ENCODE measurements at places on chromosomes 16 and 17. TPM values are rescaled to one million over a fixed set of nuclear protein-coding genes. Genes with fewer than 3 reads are reported as not detected.

- peak overlapping the region; percentile 84 for H3K27ac ChIP-seq
- peak; percentile 85 for DNase-seq
- H3K4me3 ChIP-seq = peak overlapping the region; percentile 78
- H3K36me3 ChIP-seq = peaks cover 23% of the 10 kb centered on the region
- no peaks in the 10 kb centered on the region for H3K27me3 ChIP-seq
These were observed 363 bp upstream of the MIF4GD start for GRCh38 chr17:75271233-75271954.

Gene PHOSPHO1
- not detected for total RNA-seq

Gene SEPTIN1
- total RNA-seq = 413 TPM

DNA sequence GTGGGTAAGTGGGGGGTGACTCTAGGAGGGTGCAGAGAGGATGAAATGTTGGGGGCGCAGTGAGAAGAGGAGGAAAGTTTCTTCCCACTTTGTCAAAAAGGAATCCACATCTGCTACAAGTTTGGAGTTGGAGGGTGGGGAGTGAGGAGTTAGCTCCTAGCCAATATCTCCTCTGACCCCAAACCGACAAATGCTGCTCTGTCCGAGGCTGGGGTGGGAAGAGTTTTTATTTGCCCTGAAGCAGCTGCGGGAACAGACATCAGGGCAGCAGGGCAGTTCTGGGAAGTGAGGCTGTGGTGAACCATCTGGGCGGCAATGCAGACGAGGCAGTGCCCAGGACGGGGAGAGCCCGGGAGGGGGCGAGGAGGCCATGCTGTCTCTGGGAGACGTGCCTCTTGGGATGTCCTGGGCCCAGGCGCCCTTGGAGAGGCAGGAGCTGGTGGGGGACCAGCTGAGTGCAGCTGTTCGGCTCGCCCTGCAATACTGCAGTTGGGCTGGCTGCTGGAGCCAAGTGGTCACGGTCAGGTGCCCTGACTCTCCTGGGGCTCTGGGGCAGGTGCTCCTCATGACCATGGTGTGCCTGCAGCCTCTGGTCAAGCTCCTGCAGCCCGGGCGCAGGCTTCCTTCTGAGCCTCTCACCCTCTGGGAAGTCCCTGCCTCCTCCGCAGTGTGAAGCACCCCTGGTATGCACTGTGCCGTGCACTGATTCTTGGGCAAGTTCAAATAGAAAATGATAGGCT lies 6.4 kb upstream of the SOCS3 start:
- peaks cover 5% of the 10 kb centered on the region for H3K27me3 ChIP-seq
- no peak overlapping the region for H3K4me3 ChIP-seq
- no peak overlapping the region for H3K27ac ChIP-seq
- peaks cover 12% of the 10 kb centered on the region for H3K4me1 ChIP-seq

DNA sequence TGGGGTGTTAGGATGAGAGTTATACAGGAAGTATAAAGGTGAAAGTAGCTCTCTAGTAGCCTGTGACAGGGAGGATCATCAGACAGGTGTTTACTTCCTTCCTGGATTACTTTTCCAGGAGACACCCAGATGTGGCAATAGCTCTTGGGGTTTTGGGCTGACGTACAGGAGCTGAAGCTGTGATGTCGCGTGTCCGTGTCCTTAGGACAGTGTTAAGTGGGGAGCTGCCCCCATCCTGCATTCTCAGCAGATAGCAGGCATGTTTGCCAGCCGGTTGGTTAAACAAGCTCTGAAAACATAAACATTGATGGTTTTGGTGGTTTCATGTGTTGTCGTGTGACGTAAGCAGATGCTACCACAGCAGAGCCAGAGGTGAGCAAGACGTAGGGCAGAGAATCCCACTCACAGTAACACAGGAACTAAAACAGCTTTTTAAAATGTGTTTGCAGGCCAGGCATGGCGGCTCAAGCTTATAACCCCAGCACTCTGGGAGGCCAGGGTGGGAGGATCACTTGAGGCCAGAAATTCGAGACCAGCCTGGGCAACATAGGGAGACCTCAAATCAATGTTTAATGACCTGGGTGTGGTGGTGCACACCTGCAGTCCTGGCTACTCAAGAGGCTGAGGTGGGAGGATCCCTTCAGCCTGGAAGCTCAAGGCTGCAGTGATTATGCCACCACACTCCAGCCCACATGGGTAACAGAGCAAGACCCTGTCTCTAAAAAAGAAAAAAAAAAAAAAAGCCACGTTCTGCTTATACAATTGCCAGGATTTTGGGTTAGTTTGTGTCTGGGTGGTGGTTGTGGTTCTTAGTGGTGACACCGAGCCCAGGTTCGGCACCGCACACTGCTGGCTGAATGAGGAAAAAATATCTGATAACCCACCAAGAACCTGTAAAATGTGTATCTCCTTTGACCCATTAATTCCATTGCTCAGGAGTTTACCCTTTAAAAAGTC lies 18.2 kb upstream of the IL17C start:
- peak overlapping the region; percentile 88 for H3K27ac ChIP-seq
- no peaks in the 10 kb centered on the region for H3K27me3 ChIP-seq
- H3K36me3 ChIP-seq = peaks cover 16% of the 10 kb centered on the region

Gene KRT20
- not detected for total RNA-seq

- peak; percentile 98 for DNase-seq
- H3K27me3 ChIP-seq = no peaks in the 10 kb centered on the region
These were observed 5.8 kb upstream of the C17orf99 start for GRCh38 chr17:78140169-78141051.

- no peaks in the 10 kb centered on the region for H3K27me3 ChIP-seq
- H3K4me3 ChIP-seq = no peak overlapping the region
- no peaks in the 10 kb centered on the region for H3K36me3 ChIP-seq
- peaks cover 6% of the 10 kb centered on the region for H3K4me1 ChIP-seq
- no peak overlapping the region for H3K27ac ChIP-seq
These were observed 364.4 kb downstream of the C16orf95 start for GRCh38 chr16:86952769-86953168.

- H3K27me3 ChIP-seq = peaks cover 4% of the 10 kb centered on the region
- H3K36me3 ChIP-seq = peaks cover 6% of the 10 kb centered on the region
- H3K4me1 ChIP-seq = peaks cover 22% of the 10 kb centered on the region
- no peak overlapping the region for H3K4me3 ChIP-seq
- no peak overlapping the region for H3K27ac ChIP-seq
These were observed 171.8 kb upstream of the TBX2 start for GRCh38 chr17:61227866-61228265.

DNA sequence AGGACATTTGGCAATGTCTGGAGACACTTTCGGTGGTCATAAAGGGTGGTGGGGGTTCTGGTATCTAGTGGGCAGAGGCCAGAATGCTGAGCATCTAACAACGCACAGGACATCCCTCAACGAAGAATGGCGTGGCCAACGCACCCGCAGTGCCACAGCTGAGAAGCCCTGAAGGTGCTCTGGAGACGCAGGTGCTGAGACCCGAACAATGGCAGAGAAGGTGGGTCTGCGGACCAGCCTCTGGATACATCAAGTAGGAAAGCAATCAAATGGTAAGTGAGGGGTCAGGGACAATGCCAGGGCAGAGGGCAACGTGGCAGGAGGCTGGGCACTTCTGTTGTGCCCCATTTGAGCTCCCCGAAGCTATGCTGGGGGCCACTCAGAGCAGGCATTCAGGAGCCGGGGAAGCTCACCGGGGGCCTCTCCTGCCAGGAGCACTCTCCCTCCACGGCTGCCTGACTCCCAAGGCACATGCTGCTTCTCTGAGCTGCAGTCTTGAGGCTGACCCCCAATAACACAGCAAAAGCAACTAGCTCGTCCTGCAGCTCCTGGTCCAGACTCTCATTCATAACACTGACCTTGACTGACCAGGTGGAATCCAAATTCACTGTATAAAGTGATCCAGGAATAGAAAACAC lies 26.0 kb downstream of the SPHK1 start:
- peaks cover 6% of the 10 kb centered on the region for H3K4me1 ChIP-seq
- H3K36me3 ChIP-seq = no peaks in the 10 kb centered on the region
- H3K4me3 ChIP-seq = no peak overlapping the region
- H3K27me3 ChIP-seq = no peaks in the 10 kb centered on the region
- DNase-seq = no peak

GRCh38 chr17:39591958-39592954 lies 15.5 kb downstream of the NEUROD2 start:
- H3K4me3 ChIP-seq = no peak overlapping the region
- peaks cover 51% of the 10 kb centered on the region for H3K27me3 ChIP-seq
- no peak overlapping the region for H3K27ac ChIP-seq
- H3K4me1 ChIP-seq = peaks cover 2% of the 10 kb centered on the region
- H3K36me3 ChIP-seq = no peaks in the 10 kb centered on the region

- peaks cover 2% of the 10 kb centered on the region for H3K36me3 ChIP-seq
- no peak overlapping the region for H3K27ac ChIP-seq
These were observed 32.4 kb downstream of the RNF43 start for GRCh38 chr17:58384897-58385296.

Gene FOXK2
- total RNA-seq = 63.2 TPM

DNA sequence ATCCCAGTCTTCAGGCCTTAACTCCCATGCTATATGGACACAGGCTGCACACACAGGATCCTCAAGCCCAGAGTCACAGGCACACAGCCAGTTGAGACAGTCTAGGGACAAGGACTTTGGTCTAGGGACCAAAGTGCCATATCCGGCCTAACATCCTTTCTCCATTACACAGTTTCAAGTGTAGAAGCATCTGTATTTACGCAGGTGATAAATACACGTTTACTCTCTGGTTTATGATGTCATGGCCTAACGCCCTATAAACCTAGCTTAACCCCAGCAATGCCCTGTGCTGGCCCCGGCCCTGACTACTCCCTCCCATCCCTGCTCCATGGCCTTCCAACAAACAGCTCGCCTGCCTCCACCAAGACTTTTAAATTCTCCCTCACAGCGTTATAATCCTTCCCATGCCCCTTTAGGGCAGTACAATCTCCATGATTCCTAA lies 17.1 kb downstream of the CUEDC1 start:
- H3K36me3 ChIP-seq = no peaks in the 10 kb centered on the region
- peaks cover 5% of the 10 kb centered on the region for H3K4me1 ChIP-seq
- DNase-seq = no peak
- no peak overlapping the region for H3K27ac ChIP-seq
- H3K27me3 ChIP-seq = peaks cover 21% of the 10 kb centered on the region
- H3K4me3 ChIP-seq = no peak overlapping the region

Gene ITGAD
- total RNA-seq = not detected

Gene CDRT15L2
- not detected for total RNA-seq

DNA sequence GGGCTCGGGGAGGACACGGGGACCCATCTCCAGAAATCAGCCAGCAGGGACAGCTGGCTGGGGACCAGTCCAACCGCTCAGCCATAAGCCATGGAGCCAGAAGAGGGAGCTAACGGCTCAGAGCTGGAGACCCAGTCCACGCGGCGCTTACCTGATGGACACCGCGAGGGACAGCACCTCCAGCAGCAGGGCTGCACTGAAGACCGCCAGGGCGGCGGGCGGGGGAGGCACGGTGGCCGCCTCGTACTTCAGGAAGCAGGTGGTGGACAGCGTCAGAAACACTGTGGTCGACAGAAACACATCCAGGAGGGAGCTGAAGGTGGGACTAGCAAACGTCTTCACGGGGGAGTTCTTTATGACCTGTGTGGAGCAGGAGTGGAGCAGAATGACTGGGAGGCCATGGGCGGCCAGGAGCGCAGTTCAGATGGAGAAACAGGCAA lies 102.6 kb upstream of the CREBBP start:
- peaks cover 6% of the 10 kb centered on the region for H3K4me1 ChIP-seq
- peak; percentile 53 for DNase-seq
- peak overlapping the region; percentile 16 for H3K27ac ChIP-seq
- H3K4me3 ChIP-seq = no peak overlapping the region
- no peaks in the 10 kb centered on the region for H3K27me3 ChIP-seq
- H3K36me3 ChIP-seq = peaks cover 5% of the 10 kb centered on the region
